ENCODE measurements at places on chromosomes 2 and 18.

DNA sequence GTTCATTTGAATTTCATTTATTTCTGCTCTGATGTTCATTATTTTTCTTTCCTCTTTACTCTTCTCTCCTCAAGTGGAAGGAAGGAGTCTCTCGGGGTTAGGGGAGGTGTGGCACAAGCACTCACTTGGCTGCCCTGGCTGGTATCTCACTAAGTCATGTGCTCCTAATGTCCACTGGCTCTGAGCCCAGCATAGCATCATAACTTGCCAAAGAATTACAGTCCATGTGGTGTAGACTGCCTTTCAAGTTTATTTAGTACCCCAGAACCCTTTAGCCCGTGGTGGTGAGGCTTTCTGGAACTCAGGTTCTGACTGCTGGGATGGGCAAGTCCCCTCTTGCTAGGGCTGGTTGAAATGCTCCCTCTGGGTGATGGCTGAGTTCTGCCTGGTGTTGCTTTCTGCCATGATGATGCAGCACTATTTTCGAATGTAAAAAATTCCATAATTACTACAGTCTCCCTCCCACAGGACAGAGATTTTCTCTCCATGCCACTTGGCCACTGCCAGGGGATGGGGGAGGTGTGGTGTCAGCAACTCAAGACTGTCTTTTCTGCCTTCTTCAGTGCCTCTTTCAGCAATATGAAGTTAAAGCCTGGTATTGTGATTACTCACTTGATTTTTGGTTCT lies 22.2 kb downstream of the SPAG16 start:
- peak; percentile 77 for DNase-seq

DNA sequence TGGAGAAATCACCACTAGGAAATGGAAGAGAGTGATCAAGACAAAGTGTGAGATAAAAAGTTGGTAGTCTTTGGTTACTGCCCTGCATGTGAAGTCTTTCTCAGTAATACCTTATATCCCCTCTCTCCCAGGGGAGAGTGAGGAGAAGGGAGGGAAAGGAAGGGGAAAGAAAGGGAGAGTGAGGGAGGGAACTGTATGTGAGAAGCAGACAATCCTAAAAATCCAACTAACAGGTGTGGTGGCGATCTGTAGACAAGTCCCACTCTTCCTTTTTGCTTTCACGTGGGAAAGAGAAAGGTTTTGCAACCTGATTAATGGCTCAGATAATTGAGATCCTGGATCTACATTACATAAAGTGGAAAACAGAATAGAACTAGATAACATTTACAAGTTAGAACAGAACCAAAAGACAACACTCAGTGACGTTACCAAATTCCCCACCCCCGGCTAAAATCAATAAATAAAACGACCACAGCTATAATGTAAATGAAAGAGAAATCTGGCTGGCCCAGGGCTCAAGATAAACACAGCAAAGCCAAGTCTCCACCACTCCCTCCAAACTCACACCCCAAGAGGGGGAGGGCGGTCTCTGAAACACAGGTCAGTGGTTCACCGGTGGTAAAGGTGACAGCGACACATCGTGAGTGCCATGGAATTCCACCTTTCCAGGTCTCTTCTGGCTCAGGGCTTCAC lies 10.0 kb upstream of the APCDD1 start:
- DNase-seq, result no peak

GRCh38 chr2:202023198-202023903 lies 10.3 kb upstream of the FZD7 start:
- DNase-seq, result no peak

GRCh38 chr2:65661980-65662653 lies 229.7 kb upstream of the SPRED2 start:
- DNase-seq, result no peak

GRCh38 chr2:74502720-74503505 lies 3.5 kb upstream of the LBX2 start:
- DNase-seq, result peak; percentile 85

GRCh38 chr2:11764359-11764758 lies 17.9 kb downstream of the LPIN1 start:
- no peak for DNase-seq

GRCh38 chr2:162478721-162479129 lies 134.8 kb downstream of the GCA start:
- DNase-seq, result no peak

DNA sequence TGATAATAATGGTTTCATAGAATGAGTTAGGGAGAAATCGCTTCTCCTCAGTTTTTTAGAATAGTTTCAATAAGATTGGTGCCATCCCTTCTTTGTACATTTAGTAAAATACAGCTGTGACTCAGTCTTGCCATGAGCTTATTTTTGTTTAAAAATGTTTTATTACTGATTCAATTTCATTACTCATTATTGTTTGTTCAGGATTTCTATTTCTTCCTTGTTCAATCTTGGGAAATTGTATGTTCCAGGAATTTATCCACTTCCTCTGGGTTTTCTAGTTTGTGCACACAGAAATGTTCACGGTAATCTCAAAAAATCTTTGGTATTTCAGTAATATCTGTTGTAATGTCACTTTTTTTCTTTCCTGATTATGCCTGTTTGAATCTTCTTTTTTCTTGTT lies 371.5 kb upstream of the SETBP1 start:
- peak; percentile 65 for DNase-seq

DNA sequence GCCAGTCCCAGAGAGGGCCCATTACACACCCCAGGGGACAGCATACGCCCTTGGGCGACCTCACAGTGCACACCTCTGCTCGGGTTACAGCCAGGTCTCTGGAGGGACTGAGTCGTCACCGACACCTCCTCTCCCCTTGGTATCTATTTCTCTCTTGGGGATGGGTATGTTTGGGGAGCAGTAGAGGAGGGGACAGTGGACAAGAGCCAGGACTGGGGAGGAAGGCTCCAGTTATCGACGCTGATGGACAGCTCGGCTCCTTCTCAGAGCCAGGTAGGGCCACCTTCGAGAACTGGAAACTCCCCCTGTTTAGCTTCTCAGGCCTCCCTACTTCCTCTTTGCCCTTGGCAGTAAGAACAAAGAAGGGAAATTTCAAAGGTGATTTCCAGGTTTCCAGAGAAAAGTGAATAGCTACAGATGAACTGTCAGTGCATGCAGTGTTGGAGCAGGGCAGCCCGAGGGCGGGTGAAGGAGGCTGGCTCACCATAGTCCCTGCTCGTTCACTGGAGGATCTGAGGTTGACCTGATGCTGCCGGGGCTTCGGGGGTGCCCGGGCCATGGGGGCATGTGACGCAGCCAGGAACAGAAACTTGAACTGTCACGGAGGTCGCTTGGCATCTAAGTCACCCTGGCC lies 4.4 kb upstream of the SEMA4C start:
- no peak for DNase-seq

DNA sequence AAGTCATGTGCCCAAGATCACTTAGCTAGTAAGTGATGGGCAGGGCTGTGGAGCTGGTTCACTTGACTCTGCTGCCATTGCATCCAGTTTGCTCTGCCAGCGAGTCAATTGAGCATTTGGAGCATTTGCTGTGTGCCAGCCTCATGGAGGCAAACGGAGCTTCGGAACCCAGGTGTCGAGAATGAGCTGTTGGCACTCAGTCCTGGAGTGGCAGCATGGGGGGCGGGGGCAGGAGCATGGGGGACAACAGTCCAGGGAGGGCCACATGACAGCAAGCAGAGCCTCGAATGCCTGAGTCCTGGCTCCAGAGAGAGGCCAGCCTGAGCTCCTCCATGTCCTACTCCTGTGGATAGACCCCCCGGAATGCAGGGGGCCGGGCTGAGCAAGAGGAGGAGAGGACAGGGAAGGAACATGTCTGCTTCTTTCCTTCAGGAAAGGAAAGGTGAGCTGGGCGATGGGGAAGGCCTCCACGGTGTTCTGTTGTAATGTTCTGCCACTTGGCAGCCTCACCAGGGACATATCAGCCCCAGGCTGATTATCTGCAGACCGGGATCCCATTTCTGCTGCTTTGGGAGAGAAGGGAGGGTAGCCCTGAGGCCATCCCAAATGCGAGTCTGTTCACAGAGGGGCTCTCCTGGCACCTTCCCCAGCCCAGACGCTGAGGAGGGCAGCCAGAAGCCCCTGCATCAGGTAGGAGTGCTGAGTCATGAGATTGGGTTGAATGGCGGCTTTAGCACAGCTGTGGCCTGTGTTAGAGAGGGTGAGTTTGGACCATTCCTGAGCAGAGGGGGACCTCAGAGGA lies 59.6 kb downstream of the HPCAL1 start:
- DNase-seq, result no peak

DNA sequence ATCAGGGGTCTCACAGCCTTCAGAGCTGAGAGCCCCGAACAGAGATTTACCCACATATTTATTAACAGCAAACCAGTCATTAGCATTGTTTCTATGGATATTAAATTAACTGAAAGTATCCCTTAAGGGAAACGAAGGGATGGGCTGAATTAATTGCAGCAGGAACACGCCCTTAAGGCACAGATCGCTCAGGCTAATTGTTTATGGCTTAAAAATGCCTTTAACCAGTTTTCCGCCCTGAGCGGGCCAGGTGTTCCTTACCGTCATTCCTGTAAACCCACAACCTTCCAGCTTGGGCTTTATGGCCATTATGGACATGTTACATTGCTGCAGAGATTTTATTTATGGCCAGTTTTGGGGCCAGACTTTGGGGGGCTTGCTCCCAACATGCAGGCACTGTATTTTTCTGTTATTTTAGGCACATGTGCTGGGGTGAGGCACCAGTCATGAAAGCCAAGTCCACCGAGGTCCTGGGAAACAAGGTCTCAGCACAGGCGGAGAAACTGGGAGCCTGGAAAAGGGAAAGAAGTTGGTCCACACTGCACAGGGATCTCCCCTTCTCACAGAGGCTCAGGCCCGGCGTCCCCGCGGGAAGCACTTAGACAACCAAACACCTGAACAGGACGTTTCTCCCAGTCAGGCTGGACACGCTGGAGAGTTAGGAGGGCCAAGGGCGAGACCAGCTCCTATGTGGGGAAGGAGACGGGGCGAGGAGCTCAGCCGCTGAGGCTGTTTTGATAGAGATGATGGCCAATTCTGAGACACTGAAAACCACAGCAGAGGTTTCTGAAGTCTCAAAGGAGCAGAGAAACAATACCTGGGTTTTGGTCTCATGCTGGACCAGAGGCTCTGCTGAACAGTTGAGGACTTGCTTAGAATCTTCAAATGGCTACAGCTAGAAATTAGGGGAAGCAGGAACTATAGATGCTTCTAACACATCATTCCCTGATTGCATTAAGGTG lies 86.7 kb downstream of the TMEM18 start:
- DNase-seq, result no peak

DNA sequence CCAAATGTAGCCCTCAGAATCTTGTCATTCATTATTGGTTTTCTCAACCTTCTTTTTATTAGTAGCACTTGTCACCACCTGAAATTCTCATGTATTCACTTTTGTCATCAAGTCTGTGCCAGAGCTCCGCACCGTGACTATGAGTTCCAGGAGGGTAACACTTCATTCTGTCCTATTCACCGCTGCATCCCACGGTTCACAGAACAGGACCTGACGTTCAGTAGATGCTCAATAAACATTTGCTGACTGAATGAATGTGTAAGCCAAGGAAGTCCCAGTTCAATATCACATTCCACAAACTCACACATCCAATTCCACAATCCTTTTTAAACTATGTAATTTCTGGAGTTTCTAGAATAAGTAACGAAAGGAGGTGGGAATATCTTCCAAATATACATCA lies 65.5 kb downstream of the MOGAT1 start:
- DNase-seq, result no peak

DNA sequence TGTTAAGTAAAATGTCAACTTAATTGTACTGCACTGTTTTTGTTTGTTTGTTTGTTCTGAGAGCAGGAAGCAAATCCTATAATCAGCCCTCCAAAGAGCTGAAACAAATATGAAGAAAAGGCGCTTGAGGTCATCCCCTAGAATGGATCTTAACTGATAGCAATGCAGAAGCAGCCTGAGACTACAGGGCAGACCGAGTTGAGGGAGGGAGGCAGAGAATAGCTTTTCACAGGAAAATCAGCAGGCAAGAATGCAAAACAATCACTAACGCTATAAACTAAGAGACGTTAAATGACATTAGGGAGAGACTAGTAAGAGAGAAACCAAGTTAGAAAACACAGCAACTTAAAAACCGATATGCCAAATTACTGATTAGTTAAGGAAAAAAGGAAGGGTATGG lies 37.2 kb downstream of the GALNT1 start:
- peak; percentile 22 for DNase-seq

DNA sequence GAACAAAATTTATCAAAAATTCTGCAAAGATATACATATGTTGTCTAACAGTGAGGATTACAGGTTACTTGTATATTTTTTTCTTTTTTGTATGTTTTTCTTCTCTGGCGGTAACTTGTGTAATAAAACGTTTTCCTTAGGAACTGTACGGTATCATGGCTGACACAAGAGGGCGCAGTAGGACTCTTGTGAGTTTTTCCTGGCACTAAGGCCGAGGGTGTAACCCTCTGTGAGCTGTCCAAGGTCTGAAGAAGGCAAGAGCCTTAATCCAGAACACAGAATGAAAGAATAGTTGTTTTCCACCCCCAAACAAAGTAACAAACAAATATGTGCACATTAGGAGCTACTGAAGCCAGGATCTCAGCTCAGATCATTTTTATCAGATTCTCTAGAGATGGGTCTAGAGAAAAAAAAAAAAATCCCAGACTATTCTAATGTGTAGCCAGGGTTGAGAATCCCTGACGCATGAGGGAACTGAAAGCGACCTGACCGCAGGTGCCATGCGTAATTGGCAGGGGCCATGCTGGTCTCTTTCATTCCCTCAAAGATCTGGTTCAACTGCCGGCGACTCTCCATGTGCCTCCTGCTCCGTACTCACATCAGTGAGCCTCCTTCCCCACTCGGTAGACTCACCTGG lies 27.0 kb downstream of the TMEM200C start:
- DNase-seq, result peak; percentile 79

DNA sequence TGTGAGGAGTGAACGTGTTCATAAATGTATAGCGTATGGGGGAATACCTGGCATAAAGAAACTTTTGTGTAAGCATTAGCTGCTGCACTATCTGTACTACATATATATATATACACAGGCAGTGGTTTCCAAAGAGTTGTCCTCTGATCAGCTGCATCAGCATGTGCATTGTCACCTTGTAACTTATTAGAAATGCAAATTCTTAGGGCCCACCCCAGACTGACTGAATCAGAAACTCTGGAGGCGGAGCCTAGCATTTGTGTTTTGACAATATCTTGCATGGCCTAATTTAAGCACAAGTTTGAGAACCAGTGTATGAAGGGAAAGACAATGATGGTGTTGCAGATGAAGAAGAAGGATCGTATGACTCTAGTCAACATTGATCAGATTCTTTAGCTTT lies 299.5 kb downstream of the CCDC102B start:
- DNase-seq, result no peak

GRCh38 chr2:179824961-179825360 lies 36.5 kb downstream of the ZNF385B start:
- no peak for DNase-seq

DNA sequence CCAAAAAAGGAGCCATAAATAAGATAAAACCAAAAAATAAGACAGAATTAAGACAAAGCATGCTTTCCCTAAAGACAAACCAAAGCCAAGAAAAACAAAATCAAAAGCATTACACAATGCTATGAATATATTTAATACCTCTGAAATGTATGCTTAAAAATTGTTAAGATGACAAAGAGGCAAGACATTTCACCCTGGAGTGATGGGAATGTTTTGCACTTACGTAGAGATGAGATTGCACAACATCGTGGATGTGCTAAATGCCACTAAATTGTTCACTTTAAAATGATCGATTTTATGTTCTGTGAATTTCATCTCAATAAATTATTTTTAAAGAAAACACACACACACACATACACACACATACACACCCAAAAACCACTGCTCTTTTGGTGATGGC lies 386.6 kb upstream of the KLHL29 start:
- no peak for DNase-seq

- no peak for DNase-seq
Observed at GRCh38 chr2:27164960-27165763, 16.4 kb downstream of the TCF23 start.

- no peak for DNase-seq
Observed at GRCh38 chr2:102171946-102172345, 14.9 kb upstream of the IL1RL2 start.

All from amniotic epithelial cell (primary cell).